ENCODE measurements at places on chromosomes 13 and 19.

GRCh38 chr13:38463048-38463447, 113.4 kb downstream of the UFM1 start:
- DNase-seq, result no peak

DNA sequence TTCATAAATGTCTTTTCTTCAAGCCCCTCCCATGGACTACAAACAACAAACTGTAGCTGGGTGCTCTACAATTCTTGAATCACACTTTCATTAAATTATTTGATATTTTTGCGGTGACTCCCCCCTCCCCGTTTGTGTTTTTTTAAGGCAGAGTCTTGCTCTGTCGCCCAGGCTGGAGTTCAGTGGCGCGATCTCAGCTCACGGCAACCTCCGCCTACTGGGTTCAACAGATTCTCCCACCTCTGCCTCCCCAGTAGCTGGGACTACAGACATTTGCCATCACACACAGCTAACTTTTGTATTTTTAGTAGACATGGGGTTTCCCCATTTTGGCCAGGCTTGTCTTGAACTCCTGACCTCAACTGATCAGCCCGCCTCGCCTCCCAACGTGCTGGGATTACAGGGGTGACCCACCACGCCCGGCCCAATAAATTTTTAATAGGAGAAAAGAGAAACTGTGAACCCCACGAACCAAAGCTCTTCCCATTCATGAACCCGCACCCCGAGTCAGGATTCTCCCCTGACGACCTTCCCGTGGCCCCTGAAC, 703 bp downstream of the ZNF506 start:
- no peak for DNase-seq

DNA sequence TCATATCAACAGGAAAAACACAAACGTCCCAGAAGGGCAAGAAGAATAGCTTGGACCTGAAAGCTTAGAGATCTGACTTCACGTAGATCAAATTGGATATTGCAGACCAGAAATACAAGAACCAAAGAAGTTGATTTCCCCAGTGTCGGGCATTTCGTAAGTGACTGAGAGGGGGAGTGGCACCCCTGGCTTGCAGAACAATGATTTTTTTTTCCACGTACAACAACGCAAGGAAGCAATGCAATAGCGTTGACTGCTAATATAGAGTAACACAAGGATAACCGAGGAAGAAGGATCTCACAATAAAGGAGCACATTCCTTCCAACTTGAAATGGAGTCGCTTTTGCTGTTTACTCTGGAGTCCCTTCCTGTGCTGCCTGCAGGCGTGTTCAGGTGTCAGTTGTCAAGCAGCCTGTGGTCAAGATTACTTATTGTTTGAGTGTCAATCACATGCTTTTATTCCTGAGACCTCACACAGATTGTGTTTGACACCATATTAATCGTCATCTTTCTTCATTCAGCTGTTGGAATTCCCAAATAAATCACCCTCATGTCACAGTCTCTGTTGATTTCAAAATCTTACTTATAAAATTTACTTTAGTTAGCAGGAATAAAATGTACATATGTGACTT, 139.4 kb downstream of the FREM2 start:
- no peak for DNase-seq

- DNase-seq, result no peak
Observed at GRCh38 chr13:69866555-69866954, 241.1 kb upstream of the ATXN8OS start.

DNA sequence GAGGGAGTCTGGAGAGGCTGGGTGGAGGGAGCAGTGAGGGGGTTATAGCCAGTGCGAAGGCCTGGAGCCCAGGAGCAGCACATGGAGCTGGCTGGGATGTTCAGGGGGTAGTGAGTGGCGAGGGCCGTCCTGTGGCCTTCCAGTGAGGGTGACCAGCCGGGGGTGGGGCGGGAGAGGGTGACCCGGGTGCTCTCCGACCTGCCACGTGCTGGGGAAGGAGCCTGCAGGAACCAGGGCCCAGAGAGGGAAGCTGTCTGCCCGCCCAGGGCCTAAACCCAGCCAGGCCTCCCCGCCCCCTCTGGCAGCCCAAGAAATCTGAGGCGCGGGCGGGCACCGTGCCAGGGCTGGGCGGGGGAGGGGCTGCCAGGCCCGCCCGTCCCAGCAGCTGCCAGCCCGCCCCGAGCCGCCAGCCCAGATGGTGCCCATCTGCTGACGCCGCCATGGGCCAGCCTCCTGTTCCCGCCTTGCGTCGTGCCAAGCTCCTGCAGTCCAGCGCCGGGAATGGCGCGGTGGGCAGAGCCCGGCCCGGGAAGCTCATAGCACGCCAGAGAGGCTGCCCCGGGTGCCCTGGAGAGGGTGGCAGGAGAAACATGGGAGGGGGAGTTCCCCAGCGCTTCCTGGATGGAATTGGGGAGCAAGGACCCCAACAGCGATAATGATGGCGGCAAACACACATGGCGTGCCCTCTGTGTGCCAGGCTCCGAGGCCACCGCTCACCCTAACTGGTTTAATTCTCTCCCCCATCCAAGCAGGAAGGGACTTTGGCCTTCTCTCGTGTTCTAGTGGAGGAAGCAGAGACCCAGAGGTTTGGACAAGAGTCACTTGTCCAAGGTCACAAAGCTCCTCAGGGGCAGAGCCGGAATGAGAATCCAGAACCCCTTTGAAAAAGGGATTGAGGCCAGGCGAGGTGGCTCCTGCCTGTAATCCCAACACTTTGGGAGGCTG, 21.5 kb downstream of the NFIC start:
- peak; percentile 88 for DNase-seq

GRCh38 chr13:25335856-25336255, 34.4 kb downstream of the NUP58 start:
- DNase-seq, result no peak

GRCh38 chr13:20426766-20427448, 98.8 kb downstream of the CRYL1 start:
- DNase-seq, result no peak

DNA sequence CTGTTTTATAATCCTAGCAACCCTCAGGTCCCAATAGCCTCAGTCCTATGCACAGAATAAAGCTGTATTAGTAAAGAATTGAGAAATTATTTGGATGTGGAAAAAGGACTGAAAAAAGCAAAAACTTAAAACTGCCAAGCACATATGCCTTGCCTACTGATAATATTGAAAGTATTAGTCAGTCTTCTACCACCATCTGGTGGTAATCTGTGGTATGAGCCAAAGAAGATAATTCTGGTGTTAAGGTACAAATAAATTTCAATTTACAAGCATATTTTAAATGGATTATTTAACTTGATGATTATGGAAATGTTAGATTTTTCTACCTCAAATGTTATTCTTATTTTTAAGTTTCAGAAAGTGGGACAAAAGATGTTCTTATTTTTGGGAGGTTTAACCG, 460.3 kb upstream of the KLHL1 start:
- DNase-seq, result no peak

GRCh38 chr19:585551-586110, 4.0 kb upstream of the HCN2 start:
- no peak for DNase-seq

DNA sequence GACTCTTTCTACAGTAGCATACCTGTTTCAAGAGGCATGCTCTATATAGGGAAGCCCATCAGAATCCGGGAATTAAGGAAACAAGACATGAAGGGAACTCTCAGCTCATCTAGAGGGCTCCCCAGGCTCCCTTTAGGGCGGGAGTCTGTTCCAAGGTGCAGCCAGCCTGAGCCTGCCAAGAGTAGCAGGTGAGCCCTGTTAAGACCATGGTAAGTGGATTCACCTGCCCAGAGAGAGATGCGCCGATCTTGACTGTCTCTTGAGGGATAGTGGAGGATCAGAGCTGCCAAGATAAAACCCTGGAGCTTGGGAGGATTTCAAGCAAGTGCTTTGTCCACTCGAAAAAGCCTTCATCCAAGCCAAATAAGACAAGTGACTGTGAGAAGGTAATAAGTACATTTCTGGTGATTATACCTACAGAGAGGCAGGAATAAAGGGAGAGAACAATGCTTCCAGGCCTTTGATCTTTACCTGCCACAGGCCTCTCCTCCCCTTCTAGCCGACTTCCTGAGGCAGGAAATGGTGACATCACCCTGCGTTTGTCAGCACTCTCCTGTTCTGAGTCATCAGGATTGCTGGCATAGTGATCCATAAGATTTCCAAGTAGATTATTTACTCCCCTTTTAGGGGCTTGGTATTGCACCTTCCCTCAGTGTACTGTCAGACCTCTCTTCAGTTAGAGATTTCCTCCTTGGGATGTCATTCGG, 31.5 kb downstream of the KLF5 start:
- no peak for DNase-seq

GRCh38 chr19:17938092-17938845, 5.5 kb downstream of the CCDC124 start:
- peak; percentile 87 for DNase-seq

DNA sequence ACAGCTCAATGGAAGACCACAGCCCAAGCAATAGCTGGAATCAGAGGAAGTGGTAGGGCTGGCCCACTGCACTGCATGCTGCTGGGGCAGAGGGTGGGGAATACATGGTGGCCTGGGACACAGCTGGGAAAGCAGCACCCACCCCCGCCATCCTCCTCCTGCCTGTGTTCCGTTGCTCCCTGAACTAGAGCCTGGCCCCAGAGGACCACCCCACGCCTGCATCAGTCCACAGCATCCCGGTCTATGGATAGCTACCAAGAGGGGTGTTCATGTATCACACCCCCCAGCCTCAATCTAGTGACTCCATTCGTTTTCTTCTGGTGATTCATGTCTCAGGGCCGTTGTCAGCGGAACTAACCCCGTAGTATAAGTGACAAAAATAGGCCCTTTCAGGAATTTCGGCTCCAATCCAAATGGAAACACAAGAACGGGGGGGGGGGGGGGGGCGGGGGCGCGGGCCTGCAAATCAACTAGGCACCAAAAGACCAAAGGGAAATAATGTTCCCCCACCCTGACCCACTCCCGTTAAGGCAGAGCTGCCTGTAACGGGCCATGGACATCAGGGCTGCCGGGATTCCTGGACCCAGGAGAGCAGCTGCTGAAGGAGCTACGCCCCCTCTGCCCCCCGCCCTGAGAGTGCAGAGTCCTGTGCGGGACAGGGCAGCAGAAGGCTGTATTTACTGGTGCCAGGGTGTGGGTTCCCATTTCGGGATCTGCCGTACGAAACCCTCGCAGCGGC, 18.9 kb upstream of the EPHX3 start:
- DNase-seq, result peak; percentile 50

DNA sequence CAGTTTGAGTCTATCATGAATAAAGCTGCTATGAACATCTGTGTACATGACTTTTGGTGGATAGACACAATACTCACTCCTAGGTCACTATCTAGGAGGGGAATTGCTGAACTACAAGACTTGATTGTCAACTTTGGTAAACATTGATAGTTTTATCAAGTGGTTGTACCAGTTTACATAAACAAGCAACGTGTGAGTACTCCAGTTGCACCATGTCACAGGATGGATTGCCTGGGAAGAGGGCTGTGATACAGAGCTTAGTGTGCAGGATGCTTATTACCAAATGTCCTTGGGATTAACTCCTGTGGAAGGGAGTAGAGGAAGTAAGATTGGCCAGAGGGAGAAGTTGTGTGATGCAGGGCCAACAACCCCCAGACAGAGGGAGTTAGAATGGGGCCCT, 37.7 kb downstream of the RAP2A start:
- DNase-seq, result no peak

DNA sequence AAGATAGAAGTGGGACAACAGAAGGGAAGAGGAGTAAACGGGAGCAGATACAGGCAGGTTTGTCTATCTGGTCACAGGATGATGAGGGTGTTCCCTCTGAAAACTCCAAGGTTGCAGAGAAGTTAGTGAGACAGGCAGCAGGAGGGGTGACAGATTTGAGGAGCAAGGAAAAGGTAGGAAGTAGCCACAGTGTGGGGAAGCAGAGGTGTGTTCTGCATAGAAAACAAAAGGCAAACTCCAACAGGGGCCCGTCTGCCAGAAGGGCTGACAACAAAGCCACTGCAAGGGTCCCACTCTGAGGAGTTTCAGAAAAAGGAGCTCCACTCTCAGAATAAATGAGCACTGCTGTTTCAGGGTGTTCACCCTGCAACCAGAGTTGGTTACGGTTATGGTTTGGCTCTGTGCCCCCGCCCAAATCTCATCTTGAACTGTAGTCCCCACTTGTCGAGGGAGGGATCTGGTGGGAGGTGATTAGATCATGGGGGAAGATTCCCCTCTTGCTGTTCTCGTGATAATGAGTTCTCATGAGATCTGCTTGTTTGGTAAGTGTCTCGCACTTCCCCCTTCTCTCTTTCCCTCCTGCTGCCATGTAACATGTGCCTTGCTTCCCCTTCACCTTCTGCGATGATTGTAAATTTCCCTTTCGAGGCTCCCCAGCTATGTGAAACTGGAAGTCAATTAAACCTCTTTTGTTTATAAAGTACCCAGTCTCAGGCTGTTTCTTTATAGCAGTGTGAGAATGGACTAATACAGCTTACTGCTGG, 32.1 kb downstream of the SMAD9 start:
- no peak for DNase-seq

DNA sequence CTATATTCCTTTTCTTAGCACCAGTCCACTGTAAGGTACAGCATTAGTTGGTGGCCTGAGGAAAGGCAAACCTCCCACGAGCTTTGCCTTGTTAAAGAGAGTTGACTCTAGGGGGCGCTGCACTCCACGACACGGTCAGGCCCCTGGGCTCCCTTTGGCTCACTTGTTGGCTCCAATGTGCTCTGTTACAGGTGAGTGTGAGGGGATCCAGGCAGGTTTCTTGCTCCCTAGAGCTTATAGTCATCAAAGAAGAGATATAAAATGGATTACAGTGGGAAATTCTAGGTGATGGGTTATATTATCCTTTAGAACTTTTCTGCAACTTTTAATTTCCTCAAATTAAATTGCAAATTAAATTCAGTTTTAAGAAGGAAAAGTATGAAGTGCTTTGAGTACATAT, 3.7 kb downstream of the WDR87 start:
- DNase-seq, result peak; percentile 46

DNA sequence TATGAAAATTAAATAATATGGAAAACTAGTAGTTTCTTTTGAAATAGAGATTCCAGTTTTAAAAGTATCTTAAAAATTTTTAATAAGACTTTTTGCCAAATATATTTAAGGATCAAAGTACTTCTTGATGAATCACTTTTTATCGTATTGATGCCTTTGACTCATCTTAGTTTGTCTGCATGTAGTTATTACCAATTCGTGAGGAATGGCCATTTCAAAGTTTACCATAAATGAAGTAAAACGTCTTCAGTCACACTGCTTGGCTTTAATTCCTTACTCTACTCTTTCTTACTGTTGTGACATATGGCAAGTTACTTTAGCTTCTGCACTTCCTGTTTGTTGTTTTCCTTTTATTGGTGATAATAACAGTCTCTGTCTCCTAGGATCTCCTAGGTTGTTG, 38.3 kb downstream of the NDFIP2 start:
- no peak for DNase-seq

DNA sequence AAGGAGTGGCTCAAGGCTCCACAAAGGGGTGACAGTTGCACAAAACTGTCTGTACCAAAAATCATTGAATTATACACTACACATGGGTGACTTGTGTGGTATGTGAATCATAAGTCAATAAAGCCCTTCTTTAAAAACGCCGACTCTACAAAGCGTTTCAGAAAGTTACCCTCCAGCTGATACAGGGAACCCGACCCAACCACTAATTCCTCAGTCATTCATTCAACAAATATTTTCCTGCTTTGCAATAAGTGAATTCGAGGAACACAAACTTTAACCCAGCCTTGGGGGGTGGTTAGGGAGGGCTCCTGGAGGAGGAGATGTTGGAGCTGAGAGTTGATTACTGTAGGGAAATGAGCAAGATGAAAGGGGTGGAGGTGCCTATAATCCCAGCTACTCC, 32.0 kb downstream of the LTBP4 start:
- DNase-seq, result no peak

GRCh38 chr13:102369302-102369701, 32.5 kb downstream of the FGF14 start:
- no peak for DNase-seq
